ENCODE measurements at places on chromosomes 12 and 14. TPM values are rescaled to one million over a fixed set of nuclear protein-coding genes. Genes with fewer than 3 reads are reported as not detected.

HSPB8 gene
- 1.1 TPM for total RNA-seq

IGFBP6 gene
- total RNA-seq: 162 TPM

FOXN4 gene
- not detected for total RNA-seq

DHRS4L2 gene
- 6.8 TPM for total RNA-seq

GOLGA5 gene
- total RNA-seq: 74.3 TPM

MMP17 gene
- total RNA-seq: 11.2 TPM

LRRC10 gene
- total RNA-seq: not detected

TEAD4 gene
- 18.9 TPM for total RNA-seq

RASAL1 gene
- not detected for total RNA-seq

SLC41A2 gene
- 30.1 TPM for total RNA-seq

ARHGAP9 gene
- total RNA-seq: 0.16 TPM

SMOC1 gene
- total RNA-seq: 1.8 TPM

TAC3 gene
- total RNA-seq: not detected

LYZ gene
- total RNA-seq: not detected

All from hair follicle dermal papilla cell (primary cell).